ENCODE measurements at places on chromosomes 3 and 15.

- no peaks in the 10 kb centered on the region for H3K27me3 ChIP-seq
- H3K4me1 ChIP-seq: peaks cover 24% of the 10 kb centered on the region
- peak overlapping the region; percentile 64 for H3K27ac ChIP-seq
- no peak overlapping the region for H3K4me3 ChIP-seq
These were observed 26.9 kb downstream of the MKRN2OS start for GRCh38 chr3:12518261-12519028.

GRCh38 chr3:140349938-140350337 lies 327.9 kb upstream of the TRIM42 start:
- no peaks in the 10 kb centered on the region for H3K27me3 ChIP-seq
- H3K4me3 ChIP-seq: no peak overlapping the region
- no peaks in the 10 kb centered on the region for H3K4me1 ChIP-seq
- H3K36me3 ChIP-seq: no peaks in the 10 kb centered on the region
- no peak for DNase-seq
- no peak overlapping the region for H3K27ac ChIP-seq

GRCh38 chr15:42141246-42141645 lies 15.2 kb downstream of the PLA2G4F start:
- H3K4me3 ChIP-seq: no peak overlapping the region
- no peaks in the 10 kb centered on the region for H3K4me1 ChIP-seq
- no peak for DNase-seq
- no peaks in the 10 kb centered on the region for H3K36me3 ChIP-seq
- no peak overlapping the region for H3K27ac ChIP-seq
- no peaks in the 10 kb centered on the region for H3K27me3 ChIP-seq

DNA sequence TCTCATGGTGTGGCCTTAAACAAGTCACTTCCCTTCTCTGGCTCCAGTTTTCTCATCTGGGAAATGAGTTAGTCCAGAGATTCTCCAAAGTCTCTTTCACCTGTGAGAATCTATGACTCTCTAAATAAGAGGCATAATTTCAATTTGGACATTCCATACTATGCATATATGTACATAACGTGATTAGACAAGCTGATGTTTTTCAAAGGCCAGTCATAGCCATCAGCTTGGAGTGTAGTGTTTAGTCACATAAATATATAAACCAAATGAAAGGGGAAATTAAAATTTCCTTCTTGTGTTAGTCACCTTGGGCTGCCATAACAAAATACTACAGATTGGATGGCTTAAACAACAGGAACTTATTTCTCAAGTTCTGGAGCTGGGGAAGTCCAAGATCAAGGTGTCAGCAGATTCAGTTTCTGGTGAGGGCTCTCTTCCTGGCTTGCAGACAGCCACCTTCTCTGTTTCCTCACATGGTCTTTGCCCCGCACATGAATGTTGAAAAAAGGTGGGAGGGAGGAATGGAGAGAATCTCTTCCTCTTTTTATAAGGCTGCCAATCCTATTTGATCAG lies 19.4 kb downstream of the TMEM41A start:
- no peak overlapping the region for H3K27ac ChIP-seq
- no peaks in the 10 kb centered on the region for H3K4me1 ChIP-seq
- H3K27me3 ChIP-seq: no peaks in the 10 kb centered on the region
- DNase-seq: no peak

- DNase-seq: no peak
- no peaks in the 10 kb centered on the region for H3K4me1 ChIP-seq
- H3K36me3 ChIP-seq: no peaks in the 10 kb centered on the region
- H3K27ac ChIP-seq: no peak overlapping the region
- no peaks in the 10 kb centered on the region for H3K27me3 ChIP-seq
These were observed 247.8 kb downstream of the VPS13C start for GRCh38 chr15:61812476-61812875.

DNA sequence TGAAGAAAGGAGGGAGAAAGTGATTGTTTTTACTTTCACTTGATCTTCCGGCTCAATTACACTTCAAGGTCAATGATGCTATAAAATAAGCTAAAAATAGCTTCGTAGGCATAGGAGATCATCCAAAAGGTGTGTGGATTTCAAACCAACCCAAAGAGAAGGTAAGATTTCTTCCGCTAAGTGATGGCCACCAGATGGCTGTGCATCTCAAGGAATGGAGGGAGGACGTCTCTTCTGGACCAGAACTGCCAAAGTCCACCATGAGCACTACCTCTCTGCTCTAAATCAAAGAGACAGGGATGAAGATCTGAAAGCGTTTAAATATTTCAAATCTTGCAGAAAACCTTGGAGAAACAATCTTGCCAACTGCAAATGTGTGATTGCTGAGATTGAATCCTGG lies 199.1 kb upstream of the ZPLD1 start:
- H3K27me3 ChIP-seq: no peaks in the 10 kb centered on the region
- H3K4me3 ChIP-seq: no peak overlapping the region

- no peak for DNase-seq
- H3K4me1 ChIP-seq: no peaks in the 10 kb centered on the region
- no peaks in the 10 kb centered on the region for H3K36me3 ChIP-seq
- H3K27me3 ChIP-seq: no peaks in the 10 kb centered on the region
- H3K4me3 ChIP-seq: no peak overlapping the region
- no peak overlapping the region for H3K27ac ChIP-seq
These were observed 139.5 kb downstream of the SNRK start for GRCh38 chr3:43425829-43426228.

DNA sequence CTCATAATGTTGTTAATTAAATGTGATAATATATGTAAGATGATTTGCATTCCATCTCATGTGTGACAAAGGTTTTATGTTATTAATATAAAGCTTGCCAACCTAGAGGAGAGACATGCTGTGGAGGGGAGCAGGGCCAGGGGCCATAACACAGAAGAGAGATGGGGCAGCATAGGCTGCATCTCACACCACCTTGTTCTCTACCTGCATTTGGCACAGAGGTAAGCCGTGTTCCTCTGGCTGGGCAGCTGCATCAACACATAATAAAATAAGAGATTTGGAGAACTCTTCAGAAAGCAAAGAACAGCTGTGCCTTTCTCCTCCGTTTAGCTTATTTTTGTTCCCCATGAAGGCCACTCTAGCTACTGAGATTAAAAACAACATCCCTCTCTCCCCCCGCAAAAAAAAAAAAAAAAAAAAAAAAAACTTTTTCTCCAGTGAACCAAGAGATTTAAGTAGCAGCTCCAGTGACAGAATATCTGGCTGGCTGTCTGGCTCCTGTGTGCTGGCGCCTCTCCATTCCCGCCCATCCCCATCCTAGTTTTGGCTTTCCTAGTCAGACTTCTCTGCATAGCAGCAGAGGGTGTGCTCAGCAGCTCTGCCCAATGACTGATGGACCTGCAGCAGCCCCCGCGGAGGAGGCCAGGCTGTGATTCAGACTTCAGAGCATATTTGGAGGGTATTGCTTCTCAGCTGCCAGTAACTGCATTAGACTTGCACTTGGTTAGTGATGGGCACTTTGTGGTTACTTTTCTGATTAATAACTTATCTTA lies 52.2 kb upstream of the STXBP5L start:
- no peaks in the 10 kb centered on the region for H3K4me1 ChIP-seq
- H3K4me3 ChIP-seq: no peak overlapping the region
- H3K27me3 ChIP-seq: no peaks in the 10 kb centered on the region

- H3K4me1 ChIP-seq: peaks cover 18% of the 10 kb centered on the region
- H3K27ac ChIP-seq: peak overlapping the region; percentile 51
- H3K4me3 ChIP-seq: no peak overlapping the region
- no peak for DNase-seq
These were observed 260.1 kb upstream of the CTNNB1 start for GRCh38 chr3:40939030-40939740.

DNA sequence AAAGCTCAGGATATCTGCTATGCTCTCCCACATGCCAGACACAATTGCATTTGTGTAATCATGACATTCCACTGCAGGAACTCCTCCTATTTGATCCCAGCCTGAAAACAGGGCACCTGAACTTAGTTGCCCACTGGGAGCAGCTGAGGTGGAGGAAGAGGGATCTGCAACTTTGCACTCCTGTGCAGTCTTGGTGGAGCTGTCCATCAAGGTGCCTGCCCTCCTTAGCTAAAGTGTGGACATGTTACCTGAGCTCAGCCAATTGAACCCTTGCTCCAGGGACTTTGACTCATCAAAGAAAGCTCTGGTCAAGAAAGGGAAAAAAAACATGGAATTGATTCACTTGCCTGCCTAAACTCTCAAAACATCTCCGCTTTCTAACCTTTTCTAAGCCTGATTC lies 33.3 kb upstream of the TUBGCP5 start:
- no peak overlapping the region for H3K27ac ChIP-seq
- no peak for DNase-seq
- H3K4me3 ChIP-seq: no peak overlapping the region
- H3K4me1 ChIP-seq: no peaks in the 10 kb centered on the region

DNA sequence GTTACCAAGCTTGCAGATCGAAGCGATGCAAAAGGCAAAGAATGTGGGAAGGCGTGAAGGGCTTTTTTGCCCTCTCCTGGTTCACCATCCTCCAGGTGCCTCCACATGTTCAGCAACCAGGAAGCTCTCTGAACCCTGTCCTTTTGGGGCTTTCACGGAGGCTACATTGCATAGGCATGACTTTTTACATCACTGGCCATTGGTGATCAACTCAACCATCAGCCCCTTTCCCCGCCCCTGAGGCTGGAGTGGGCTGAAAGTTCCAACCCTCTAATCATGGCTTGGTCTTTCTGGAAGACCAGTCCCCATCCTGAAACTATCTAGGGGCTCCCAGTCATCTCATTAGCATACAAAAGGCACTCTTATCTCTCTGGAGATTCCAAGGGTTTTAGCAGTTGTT lies 52.6 kb downstream of the UACA start:
- no peak overlapping the region for H3K27ac ChIP-seq
- H3K27me3 ChIP-seq: no peaks in the 10 kb centered on the region
- H3K4me3 ChIP-seq: no peak overlapping the region
- H3K4me1 ChIP-seq: peaks cover 48% of the 10 kb centered on the region

DNA sequence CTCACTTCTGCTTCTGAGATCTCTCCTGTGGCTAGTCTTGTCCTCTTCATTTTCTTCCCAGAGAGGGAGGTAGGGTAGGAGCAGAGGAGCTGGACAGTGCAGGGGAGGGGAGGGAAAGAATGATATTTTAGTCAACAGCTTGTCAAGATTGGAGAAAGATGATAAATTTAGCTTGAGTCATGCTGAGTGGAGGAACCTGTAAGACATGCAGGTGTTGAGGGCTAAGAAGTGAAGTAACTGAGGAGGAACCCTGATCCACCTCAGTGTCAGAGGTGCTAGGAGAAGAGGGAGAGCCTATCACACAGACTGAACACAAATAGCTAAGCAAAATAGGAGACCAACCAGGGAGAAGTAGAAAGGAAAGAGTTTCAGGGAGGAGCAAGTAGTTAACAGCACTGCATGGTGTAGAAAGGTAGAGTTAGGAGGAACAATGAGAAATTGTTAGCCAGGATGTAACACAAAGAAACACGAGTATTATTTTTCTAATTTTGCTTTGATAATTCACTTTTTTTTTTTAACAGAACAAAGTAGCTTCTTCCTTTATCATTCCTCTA lies 108.2 kb upstream of the CHRM5 start:
- H3K27ac ChIP-seq: no peak overlapping the region
- no peaks in the 10 kb centered on the region for H3K27me3 ChIP-seq
- no peak overlapping the region for H3K4me3 ChIP-seq
- no peak for DNase-seq

GRCh38 chr3:114308830-114309229 lies 15.0 kb downstream of the TIGIT start:
- no peak for DNase-seq
- H3K27ac ChIP-seq: no peak overlapping the region
- H3K4me3 ChIP-seq: no peak overlapping the region
- no peaks in the 10 kb centered on the region for H3K27me3 ChIP-seq

DNA sequence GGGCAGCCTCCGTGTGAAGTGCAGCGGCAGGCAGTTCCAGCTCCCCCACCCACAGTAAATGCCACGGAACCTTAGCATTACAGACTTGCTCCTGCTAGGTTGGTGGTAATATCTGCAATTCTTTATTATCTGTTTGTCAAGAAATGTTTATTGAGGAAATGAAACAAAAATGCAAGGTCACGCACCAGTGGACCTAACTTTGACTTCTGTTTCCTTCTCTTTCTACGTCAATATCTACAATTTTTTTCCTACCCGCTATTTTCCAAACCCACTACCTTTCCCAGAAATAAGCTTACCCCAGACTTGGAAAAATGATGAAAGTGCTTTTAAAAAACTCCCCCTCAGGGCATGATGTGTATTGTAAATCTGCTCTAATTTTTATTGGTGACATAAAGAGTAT lies 18.9 kb downstream of the ILDR1 start:
- no peaks in the 10 kb centered on the region for H3K36me3 ChIP-seq
- no peak overlapping the region for H3K4me3 ChIP-seq
- H3K27ac ChIP-seq: no peak overlapping the region
- no peaks in the 10 kb centered on the region for H3K27me3 ChIP-seq
- peak; percentile 19 for DNase-seq

GRCh38 chr15:45187578-45187893 lies 230 bp downstream of the SHF start:
- peak overlapping the region; percentile 86 for H3K4me3 ChIP-seq
- peak overlapping the region; percentile 83 for H3K27ac ChIP-seq
- peaks cover 26% of the 10 kb centered on the region for H3K4me1 ChIP-seq
- peaks cover 14% of the 10 kb centered on the region for H3K27me3 ChIP-seq
- H3K36me3 ChIP-seq: no peaks in the 10 kb centered on the region

GRCh38 chr3:18245721-18246120 lies 179.4 kb downstream of the SATB1 start:
- no peak overlapping the region for H3K27ac ChIP-seq
- no peaks in the 10 kb centered on the region for H3K27me3 ChIP-seq
- no peak overlapping the region for H3K4me3 ChIP-seq
- no peaks in the 10 kb centered on the region for H3K4me1 ChIP-seq

DNA sequence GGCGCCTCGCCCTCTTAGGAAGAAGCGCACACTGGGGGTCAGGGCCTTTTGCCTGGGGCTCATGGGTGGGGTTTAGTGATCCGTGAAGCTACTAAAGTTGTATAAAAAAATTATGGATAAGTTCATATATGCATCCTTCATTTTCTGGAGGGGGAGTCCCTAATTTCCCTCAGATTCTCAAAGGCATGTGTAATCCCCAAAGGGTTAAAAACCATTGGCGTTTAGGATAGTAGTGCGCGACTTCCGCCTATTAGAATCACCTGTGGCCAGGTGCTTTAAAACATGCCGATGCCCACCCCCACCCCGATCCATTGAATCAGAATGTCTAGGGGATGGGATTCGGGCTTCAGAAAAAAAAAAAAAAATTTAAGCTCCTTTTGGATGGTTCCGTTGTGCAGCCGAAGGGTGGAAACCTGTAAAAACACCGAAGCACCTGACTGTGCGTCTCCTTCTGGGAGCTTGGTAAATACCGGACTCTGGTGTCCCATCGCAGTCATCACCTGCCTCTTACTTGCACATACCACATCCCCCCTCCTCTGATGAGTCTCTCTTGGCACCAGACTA lies 570 bp downstream of the APH1B start:
- peak overlapping the region; percentile 79 for H3K4me3 ChIP-seq
- H3K27me3 ChIP-seq: no peaks in the 10 kb centered on the region
- no peaks in the 10 kb centered on the region for H3K4me1 ChIP-seq
- DNase-seq: no peak
- H3K36me3 ChIP-seq: peaks cover 11% of the 10 kb centered on the region
- peak overlapping the region; percentile 88 for H3K27ac ChIP-seq

DNA sequence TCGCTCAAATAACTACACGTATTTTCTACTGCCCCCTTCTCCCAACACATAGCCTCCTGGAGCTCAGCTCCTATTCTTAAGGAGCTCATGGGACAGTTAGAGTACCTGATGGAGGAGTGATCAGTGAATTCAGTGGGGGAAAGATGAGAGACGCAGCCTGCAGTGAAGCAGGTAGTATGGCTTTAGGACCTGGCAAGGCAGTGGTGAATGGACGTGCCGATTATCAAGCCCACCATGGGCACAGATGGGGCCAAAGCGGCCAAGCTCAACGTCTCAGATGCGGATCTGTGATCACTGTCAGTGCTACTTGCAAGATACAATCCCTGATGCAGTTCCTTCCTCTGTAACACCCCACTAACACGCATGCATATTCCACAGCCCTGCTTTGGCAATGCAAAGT lies 45.8 kb upstream of the ATP2B2 start:
- peaks cover 9% of the 10 kb centered on the region for H3K4me1 ChIP-seq
- no peaks in the 10 kb centered on the region for H3K36me3 ChIP-seq
- H3K27ac ChIP-seq: no peak overlapping the region
- no peaks in the 10 kb centered on the region for H3K27me3 ChIP-seq
- DNase-seq: no peak
- no peak overlapping the region for H3K4me3 ChIP-seq

Data from stomach (tissue), 19 donors.